CD4-positive, alpha-beta T cell treated with Interleukin-17A for 1 hour (primary cell): ENCODE measurements at places on chromosomes 16 and 17.

GRCh38 chr17:67262435-67263117, 17.6 kb upstream of the HELZ start:
- DNase-seq: no peak

DNA sequence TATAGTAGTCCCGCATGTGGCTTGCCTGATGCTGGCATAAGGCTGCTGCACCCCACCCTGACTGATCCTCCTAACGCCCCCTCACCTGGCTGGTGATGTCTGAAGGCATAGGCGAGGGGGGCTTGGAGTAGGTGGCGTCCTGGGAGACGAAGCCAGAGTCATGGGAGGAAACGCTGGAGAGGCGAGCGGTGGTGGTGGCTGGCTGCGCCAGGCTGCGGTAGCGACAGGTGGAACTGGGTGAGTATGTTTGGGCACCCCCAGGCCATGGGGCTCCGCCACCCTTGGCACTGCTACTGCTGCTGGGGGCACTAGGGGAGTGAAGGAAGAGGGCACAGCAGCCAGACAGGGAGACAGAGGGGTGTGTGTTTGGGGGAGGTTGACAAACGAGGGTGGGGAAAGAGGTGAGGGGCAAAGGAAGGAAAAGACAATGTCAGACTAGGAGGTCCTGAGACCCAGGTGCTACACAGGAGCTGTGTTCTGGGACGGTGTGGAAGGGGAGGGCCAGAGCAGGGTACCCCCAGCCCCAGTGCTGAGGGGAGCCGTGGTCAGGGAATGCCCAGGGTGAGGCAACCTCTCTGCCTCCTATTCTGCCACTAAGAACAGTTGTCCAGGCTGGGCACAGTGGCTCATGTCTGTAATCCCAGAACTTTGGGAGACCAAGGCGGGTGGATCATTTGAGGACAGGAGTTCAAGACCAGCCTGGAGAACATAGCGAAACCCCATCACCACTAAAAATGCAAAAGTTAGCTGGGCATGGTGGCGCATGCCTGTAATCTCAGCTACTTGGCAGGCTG, 11.4 kb downstream of the MTSS2 start:
- DNase-seq: no peak

GRCh38 chr17:59238906-59239305, 18.6 kb downstream of the GDPD1 start:
- DNase-seq: no peak

DNA sequence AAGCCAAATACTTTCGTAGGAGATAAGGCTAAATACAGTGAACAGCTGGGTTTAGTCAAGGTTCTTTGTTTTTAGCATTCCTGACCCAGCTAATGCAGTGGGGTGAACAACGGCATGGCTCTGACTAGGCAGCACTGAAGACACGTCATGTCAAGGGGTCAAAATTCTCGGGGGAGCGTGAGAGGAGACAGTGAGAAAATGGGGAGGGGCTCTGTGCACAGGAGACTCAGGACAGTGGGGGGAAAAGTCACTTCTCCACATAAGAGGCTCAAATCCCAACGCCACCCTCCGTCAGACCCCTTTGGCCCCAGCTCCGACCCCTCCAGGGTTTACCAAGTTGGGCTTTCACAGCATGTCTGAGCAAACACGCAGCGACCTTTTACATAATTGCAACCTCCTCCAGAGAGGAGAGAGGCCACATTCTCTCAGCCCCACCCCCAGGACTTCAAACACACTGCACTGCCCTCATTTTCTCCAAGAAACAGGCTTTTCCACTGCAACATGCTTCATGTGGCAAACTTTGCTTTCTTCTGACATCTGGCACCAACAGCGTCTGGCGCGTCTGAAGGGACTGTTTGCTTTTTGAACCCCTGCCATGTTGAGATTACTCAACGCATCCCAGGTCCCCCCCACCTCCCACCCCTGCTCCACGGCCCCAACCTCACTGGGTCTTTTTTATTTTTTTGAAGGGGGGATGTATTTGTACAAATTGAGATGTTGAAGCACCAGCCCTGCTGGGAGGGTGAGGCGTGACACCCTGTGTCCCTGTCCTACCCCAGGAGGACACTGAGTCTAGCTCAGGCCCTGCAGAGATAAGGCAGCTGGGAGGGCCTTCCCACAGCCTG, 30.0 kb downstream of the AXIN2 start:
- DNase-seq: no peak

DNA sequence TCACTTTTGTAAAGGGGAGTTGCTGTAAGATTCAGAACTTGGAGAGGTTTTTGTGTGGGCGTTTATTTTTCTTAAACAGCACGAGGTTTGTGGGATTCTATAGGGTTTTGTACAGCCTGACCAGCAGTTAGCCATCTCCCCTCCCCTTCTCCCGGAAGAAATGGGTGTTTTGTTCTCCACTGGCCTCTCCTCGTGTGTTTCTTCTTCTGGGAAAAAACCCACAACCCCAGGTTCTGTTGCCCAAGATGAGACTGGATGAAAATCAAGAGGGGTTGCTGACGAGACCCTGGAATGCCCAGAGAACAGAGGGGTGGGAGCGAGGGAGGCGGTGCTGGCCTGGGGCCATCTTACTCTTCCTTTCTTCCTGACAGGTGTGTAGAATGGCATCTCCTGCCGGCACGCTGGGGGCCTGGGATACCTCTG, 186.1 kb downstream of the MSI2 start:
- DNase-seq: no peak

GRCh38 chr17:60447375-60447774, 25.1 kb downstream of the CHCT1 start:
- no peak for DNase-seq

- no peak for DNase-seq
These were observed 185.4 kb upstream of the RPL38 start for GRCh38 chr17:74018115-74018514.

- DNase-seq: no peak
These were observed 19.4 kb upstream of the CRISPLD2 start for GRCh38 chr16:84800158-84800978.

DNA sequence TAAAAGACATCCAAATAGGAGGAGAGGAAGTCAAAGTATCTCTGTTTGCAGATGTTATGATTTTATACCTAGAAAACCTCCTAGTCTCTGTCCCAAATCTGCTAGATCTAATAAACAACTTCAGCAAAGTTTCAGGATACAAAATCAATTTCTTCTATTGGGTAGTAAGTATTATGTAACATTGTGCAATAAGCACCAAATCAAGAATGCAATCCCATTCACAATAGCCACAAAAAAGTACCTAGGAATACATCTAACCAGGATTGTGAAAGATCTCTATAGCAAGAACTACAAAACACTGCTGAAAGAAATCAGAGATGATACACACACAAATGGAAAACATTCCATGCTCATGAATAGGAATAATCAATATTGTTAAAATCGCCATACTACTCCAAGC, 13.0 kb downstream of the NLRP1 start:
- no peak for DNase-seq

GRCh38 chr16:10314811-10315210, 71.0 kb upstream of the ATF7IP2 start:
- peak; percentile 48 for DNase-seq

GRCh38 chr17:10471858-10472257, 2.5 kb upstream of the MYH4 start:
- no peak for DNase-seq
